ENCODE measurements at places on chromosomes 3 and 15. TPM values are rescaled to one million over a fixed set of nuclear protein-coding genes. Genes with fewer than 3 reads are reported as not detected.

DNA sequence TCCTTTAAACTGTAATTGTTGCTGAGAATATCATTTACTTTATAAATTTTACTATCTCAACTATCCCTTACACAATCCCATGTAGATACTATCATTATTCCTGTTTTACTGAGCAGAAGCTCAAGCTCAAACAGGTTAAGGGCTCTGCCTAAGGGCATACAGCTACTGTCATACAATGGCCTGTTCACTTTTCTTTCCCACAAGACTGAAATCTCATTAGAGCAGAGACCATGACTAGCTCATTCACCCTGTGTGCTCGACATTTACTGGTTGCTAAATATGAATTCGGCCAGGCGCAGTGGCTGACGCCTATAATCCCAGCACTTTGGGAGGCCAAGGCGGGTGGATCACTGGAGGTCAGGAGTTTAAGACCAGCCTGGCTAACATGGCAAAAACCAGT lies 1.6 kb upstream of the MESP2 start:
- no peak for DNase-seq

GRCh38 chr3:5019411-5020241 lies 40.4 kb downstream of the BHLHE40 start:
- no peak for DNase-seq

DNA sequence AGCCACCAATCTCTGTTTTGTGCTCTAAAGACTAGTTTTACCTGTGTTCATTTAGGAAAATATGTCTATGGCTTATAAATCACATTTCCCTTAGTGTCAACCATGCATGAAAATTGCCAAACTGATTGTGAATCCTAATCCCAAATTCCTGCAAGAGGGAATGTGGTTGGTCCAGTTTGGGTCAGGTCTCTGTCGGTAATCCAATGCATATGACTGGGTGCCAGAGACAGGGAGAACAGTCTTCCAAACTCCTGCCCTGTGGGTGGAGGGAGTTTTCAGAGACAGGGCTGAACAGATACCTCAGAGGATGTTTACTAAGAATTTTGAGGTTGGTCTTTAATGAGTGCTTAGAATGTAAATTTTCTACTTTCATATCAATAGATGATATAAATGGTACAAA lies 300.5 kb upstream of the ARL6 start:
- DNase-seq, result no peak

DNA sequence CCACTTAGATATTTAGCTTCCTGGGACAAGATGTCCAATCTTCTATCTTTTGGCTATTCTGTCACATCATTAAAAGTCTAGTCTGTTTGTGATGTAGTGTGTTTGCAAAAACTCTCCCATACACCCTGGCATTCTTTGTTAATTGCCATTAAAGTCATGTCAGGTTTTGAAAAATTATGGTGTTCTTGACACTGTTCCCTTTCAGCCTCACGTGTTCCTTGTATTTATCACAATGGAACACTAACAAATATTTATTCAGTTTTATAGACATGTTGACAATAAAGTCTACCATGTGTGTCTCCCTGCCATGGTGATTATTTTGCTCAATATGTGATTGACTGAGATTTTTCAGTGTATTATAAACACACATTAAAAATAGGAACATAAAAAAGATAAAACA lies 9.4 kb upstream of the CACNA1D start:
- no peak for DNase-seq

GRCh38 chr3:59876533-59877062 lies 826.8 kb upstream of the CFAP20DC start:
- DNase-seq, result no peak

DNA sequence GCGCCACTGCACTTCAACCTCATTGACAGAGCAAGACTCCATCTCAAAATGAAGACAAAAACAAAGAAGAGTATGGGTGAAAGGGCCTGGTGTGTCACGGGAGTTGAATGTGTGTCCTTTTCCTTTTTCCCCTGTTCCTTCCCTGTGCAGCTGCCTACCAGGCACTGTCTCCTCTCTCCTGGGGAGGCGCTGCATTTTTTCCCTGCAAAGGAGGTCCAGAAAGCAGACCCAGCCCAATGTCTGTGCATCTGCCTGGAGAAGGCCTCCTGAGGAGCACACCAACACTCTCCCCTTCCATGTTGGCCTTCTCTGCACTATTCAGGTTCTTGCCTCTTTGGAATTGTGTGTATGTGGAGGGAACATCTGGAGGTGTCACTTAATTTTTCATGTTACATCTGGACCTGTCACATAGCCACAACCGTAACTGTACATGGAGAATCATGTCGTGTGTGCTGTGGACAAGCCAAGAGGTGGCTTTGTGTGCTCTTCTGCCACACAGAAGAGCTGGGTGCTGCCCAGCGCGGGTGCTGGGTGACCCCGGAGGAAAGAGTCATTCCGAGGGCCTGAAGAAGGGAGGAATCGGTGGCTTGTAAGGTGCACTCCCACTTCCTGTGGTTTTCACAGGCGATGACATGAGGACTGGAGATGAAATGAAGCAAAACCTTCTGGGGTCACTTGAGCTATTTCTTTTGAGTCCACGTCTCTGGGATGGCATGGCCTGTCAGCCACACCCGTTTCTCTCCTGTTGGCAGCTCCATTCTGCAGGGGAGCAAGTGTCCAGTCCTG lies 46.5 kb upstream of the CGNL1 start:
- no peak for DNase-seq

- DNase-seq, result no peak
These were observed 358.0 kb downstream of the WDR72 start for GRCh38 chr15:53401503-53401902.

DNA sequence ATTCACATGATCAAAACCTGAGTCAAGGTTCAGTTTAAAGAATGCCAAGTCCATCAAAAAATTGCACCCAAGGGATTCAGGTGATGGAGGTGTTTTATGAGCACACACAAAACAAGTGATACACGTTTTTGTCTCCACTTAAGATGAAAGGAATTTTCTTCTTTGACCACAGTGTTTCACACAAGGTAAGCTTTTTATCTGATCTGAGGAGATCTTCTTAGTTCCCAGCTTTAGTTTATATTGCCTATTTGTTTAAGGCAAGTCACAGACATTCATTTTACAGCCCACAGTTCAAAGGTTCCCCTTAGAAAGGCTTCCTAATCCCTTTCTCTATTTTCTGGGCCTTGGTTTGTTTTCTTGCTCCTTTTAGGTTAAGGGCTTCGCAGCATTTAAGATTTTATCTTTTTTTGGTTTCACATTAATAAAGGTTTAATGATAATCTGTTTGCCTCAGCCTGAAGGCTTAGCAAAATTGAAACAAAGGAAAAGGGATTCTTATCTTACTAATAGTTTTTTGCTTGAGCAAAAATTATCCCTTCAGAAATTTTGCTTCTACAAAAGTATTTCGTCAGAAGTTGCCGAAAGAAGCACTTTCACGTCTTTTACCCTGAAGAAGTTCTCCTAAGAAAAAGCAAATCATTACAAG lies 420.5 kb upstream of the NAALADL2 start:
- no peak for DNase-seq

GRCh38 chr3:192174283-192174682 lies 553.1 kb downstream of the FGF12 start:
- DNase-seq, result no peak

DNA sequence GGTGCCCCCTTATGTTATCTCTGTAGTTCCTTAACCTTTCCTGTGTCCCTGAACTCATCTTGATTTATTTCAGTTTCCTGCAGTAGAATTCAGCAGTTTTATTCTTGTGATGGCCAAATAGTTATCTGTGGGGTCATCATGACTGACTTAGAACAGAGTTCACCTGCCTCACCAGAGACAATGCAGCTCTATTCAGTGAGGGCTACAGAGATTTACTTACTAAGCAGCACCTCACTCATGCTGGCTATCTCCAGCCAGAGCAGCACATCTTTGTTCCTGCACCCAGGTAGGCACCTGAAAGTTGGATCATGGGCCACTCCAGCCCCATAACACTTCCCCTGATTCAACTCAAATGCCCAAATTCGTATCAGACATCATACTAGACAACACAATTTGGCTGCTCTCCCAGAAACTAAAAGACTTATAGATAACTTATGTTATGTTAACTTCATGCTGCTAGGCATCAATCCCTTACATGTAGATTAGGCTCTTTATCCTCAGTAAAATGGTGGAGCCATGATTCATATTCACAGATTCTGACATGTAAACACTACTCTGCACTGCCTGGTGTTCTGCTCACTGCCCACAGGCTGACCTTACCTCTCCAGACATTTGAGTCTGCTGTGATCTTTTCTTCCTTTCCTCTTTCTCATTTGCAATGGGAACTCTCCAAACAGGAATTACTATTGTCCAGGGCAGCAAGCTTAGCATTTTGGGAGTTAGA lies 9.3 kb upstream of the GOLGB1 start:
- DNase-seq, result no peak

DNA sequence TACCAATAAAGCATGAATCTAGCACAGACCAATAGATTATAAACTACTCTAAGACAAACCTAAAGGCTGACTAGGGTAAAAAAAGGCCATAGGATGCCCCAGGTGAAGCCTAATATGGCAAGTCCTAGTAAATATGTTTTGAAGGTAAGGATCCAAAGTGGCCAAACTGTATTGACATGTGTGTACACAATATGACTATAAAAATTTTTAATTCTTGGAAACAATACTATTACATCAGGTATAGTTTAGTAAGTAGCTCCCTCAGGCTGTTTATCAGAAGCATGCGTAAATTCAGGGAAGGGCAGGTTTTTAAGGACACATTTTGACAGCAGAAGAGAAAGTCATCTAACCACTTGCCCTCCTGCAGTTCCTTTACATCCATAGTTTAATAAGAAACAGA lies 18.8 kb downstream of the GNB4 start:
- DNase-seq, result no peak

DNA sequence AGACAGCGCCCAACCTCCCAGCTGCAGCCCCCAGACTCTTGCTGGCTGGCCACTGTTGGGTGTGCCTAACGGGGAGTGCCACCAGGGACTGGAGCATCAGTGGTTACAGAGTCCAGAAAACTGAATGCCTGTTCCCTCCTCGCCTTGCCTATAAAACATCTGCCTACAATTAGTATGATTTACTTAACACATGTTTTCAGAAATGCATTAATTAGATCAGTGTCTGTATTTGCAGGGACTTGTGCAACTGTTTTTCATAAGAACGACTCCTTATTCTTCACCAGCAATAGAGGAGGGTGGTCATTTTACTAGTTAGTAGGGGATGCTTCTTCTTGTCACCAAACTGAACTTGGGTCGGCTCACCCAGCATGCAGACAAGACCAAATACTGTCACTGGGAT lies 248.7 kb downstream of the GABRG3 start:
- DNase-seq, result no peak

- no peak for DNase-seq
These were observed at the start of gene HYAL1 for GRCh38 chr3:50303013-50303815. Gene HYAL1 (minus strand): TSS chr3:50303574. CDS start chr3:50302956, 618 bp downstream.

GRCh38 chr3:129608087-129608935 lies 1.8 kb upstream of the PLXND1 start:
- DNase-seq, result no peak

DNA sequence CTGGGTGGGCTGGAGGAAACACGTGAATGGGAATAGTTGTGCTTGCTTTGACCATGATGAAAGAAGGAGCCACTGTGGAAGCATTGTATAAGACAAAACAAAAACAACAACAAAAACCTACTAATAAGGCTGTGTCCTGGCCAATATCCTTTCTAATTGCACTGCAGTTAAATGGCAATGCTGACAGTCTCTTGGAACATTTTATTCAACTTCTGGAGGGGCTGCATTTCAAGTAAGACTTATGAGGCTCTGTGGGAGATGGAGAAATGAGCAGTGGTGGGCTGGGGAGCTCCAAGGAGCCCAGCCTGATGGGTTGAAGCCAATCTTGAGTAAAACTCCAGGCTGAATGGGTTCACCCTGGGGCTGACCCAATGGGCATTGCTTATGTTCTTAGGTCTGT lies 99.8 kb upstream of the ROPN1 start:
- DNase-seq, result no peak

OR5H2 gene
- total RNA-seq, result not detected

CNTN6 gene
- not detected for total RNA-seq

RNU6-1 gene
- not detected for total RNA-seq

RABL3 gene
- 28.6 TPM for total RNA-seq

CDHR4 gene
- total RNA-seq, result not detected

CPA3 gene
- total RNA-seq, result 0.88 TPM

EFCAB12 gene
- not detected for total RNA-seq

Measured in HFFc6 (cell line).